ENCODE measurements at places on chromosomes 7 and 10.
A peak's percentile ranks its signal among the peaks of the same experiment; 100 is the strongest.

DNA sequence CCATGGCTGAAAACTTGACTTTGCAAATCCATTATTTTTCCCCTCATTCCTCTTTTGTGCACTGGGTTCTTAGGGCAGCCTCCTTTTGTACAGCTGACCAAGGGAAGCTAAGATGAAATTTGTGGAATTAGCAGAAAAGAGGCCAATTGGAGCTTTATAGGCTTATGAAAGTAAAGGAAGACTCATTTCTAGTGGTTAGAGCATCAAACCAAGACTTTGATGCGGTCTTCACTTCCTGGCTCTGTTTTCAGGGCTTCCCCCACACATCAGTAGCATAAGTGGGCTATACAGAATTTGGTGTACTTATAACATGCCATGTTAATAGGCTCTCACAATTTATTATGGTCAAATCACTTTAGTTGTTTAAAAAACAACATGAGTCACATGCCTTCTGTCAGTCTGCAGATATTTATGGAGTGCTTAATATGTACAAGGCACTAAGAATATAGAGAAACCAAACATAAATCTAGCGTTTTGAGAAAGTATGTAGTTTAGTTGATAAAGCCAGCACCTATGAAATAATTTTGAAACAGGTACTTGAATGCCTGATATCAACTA lies 5.7 kb downstream of the AUTS2 start:
- no peak for DNase-seq

GRCh38 chr10:49798275-49798674 lies 36.2 kb upstream of the OGDHL start:
- DNase-seq = no peak

DNA sequence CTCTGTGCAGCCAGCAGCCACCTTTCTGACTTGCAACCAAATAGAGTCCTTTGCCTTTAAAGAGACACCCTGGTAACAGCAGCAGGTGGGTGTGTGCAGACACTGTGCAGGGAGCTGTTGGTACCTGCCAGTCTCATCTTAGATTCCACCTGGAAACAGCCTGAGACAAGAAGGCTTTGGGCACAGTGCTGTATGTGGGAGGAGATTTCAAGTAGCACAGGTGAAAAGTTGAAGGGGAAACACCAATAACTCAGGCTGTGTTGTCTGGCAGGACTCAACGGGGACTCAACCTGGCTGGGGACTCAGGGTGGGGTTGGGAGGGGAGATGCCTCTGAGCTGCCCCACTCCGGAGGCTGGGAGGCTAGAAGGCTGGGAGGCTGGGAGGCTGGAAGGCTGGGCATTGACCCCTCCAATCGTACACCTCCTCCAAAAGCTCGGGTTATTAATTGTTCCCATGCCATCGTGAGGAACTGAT lies 6.7 kb downstream of the CPXM2 start:
- DNase-seq = no peak

DNA sequence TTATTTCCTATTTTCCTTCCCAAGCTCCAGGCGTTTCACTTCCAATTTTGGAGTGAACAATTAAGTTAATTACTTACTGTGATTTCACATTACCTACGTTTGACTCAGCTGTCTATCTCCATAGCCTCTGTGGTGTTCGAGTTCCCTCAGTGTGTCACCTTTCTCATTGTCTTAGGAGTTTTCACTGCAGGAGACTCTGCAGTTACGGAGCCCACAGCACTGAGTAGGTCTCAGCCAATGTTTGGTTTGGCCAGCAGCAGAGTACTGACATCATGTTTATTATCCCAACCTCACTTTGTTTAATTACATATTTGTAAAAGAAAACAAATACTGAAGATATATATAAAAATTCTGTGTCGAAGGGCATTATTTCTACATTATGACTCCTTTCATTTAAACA lies 1123.9 kb downstream of the CNTNAP2 start:
- no peak for DNase-seq

DNA sequence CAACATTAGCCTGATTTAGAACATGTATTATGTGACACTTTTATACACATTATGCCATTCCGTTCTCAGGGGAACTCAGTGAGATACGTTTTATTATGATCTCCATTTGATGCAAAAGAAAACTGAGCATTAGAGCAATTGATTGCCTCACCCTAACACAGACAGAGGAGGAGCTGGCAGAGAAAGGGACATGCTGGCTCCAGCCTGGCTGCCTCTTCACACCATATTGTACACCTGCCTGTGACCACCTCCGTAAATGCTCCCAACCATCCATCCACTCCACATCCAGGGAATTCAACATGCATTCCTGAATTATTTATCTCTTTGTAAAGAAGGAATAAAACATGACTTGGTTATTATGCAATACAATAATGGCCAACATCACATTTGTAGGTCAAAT lies 195.0 kb upstream of the STK17A start:
- DNase-seq = no peak

- DNase-seq = no peak
Measured at GRCh38 chr7:8147760-8148463, 114.1 kb downstream of the ICA1 start.

DNA sequence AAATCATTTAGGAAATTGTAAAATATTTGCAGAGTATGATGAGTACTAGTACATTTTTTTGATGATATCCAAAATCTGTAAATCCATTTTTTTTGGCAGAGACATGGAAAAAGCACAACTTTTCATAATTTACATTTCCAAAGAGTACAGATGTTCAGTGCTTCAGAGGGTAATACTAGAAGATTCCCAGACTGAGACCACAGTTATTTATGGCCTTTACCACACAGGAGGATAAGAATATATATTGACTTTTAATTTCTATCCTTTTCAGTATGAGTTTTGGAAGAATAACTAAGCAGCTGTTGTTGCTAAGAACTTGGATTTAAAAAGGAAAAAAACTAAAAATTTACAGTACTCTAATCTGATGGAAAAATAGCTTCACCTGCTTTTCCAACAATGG lies 61.9 kb downstream of the HGF start:
- DNase-seq = no peak

DNA sequence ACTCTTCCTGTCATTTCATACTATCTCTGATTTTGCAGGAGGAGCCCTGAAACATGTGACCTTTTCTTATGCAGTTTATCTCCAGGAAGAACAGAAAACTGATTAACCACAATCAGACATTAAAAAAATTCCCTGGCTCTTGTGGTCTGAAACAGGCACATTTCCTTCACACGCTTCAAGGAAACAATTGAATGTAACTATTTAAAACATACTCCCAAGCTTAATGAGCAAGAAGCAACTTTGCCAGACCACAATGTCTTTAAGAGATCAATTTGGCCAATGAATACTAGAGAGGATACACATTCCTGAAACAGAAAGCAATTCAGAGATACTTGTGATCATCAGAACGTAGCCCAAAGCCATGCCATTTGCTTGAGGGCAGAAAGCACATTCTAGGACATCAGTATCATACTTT lies 65.8 kb downstream of the PIP4K2A start:
- no peak for DNase-seq

GRCh38 chr7:55409482-55410225 lies 44.5 kb downstream of the LANCL2 start:
- no peak for DNase-seq

DNA sequence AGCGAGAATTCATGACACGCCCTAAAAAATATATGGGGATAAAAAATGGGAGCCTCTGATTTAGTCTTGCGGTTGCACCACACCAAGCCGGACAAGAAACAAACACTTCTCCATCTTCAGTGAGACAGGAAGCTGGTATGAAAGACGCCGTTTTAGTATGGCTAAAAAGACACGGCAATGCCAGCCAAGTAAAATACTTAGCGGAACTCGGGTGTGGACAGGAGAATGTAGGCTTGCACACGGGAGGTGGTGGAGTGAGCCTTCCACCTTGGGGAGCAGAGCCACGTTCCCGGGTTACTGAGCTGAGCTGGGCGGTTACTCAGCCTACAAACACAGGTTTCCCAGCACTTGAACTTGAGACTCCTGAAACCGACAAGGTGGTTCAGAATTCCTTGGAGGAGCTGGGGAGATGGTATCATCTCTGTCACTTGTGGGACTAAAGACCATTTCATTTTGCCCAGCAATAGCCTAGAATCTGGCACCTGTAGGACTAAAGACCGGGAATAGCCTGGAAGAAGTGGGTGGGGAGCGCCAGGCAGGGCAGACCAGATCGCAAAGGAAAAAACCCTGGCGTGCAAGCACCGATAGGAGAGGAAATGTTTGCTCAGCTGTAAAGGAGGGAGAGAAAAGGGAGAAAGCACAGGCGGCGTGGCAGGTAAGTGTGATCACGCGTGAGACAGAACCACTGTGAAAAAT lies 34.8 kb upstream of the SEPHS1 start:
- no peak for DNase-seq

GRCh38 chr10:62433181-62433692 lies 59.1 kb downstream of the ZNF365 start:
- DNase-seq = peak; percentile 80

- no peak for DNase-seq
Measured at GRCh38 chr10:31959461-31960173, 31.0 kb upstream of the ARHGAP12 start.

GRCh38 chr7:83011954-83012353 lies 150.7 kb downstream of the PCLO start:
- no peak for DNase-seq

- DNase-seq = no peak
Measured at GRCh38 chr7:115133248-115133647, 211.4 kb downstream of the MDFIC start.

DNA sequence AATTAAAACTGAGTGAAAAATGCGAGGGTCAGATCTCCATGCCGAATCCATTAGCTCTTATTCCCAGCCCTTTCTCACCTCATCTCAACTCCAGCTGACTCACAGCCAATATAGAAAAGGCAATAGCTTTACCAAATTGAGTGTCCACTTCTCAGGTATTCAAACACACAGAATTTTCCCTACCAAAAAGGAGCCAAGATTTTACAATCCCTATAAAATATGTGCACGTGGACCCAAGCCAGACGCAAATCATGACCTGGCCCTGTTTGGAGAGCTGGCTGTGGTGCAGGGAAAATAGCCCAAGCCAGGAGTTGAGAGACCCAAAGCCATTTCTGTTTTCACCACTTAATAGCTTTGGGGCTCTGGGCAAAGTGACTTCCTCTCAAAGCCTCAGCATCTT lies 379.7 kb upstream of the AUTS2 start:
- no peak for DNase-seq

GRCh38 chr10:122461367-122461728 lies at the start of gene HTRA1:
Gene HTRA1, plus strand, starts transcription at chr10:122461553. Its CDS starts 100 bp downstream, at chr10:122461653.
- no peak for DNase-seq

DNA sequence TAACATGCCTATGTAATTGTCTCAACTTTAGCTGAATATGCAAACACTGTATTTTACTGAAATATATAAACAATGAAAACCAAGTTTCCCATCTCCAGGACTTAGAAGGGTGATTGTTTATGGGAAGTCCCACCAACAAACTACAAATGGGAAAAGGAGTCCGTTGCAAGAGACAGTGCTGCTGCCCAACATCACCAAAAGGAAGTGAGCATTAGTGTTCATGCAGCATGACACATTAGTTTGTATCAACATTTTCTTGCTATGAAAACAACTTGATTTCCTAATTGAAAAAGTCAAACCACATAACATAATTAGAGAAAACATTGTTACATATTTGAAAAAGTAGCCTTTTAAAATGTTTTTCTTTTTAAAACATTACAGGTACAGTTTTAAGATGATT lies 138.5 kb downstream of the ZNF438 start:
- DNase-seq = no peak

DNA sequence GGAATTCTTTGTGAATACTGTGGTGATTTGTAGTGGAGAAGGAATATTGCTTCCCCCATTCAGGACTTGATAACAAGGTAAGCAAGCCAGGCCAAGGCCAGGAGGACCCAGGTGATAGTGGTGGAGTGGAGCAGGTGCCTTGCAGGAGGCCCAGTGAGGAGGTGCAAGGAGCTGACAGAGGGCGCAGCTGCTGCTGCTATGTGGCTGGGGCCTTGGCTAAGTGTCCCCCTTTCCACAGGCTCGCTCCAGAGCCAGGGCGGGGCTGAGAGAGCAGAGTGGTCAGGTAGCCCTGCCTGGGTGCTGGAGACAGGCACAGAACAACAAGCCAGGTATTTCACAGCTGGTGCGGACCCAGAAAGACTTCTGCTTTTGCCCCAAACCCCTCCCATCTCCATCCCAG lies 162.9 kb downstream of the EGFR start:
- DNase-seq = no peak

DNA sequence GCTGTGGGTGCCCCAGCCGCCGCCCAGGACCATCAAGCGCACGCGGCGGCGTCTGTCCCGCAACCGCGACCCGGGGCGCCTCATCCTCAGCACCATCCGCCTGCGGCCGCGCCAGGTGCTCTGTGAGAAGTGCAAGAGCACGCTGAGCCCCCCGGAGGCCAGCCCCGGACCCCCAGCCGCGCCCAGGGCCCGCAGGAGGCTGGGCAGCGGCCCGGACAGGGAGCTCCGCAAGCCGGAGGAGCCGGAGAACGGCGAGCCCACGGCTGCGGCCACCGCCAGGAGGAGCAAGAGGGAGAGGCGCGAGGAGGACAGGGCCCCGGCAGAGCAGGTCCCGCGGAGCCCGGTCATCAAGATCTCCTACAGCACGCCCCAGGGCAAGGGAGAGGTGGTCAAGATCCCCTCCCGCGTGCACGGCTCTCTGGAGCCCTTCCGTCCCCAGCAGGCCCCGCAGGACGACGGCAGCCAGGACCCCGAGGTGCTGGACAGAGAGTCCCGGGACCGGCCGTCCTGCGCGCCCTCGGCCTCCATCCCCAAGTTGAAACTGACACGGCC lies 8.0 kb downstream of the PWWP2B start:
- no peak for DNase-seq

DNA sequence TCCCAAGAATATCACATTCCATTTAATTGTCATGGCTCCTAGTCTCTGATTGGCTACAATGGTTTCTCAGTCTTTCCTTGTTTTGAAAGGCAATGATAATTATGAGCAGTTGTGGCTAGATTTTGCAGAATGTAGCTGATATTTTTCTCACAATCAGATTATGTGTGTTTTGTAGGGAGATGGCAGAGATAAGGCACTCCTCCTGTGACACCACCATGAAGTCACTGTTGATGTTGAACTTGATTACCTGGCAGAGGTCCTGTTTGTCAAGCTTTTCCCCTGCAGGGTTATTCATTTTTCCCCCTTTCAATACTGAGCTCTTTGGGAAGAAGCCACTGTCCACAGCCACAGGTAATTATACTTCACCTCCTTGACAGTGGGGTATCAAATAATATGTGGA lies 602.9 kb upstream of the PFKP start:
- DNase-seq = no peak

- no peak for DNase-seq
Measured at GRCh38 chr7:112994656-112995055, 92.0 kb downstream of the GPR85 start.

GRCh38 chr10:132945894-132946255 lies 3.5 kb upstream of the CFAP46 start:
- no peak for DNase-seq

GRCh38 chr7:11630355-11630754 lies 201.6 kb downstream of the THSD7A start:
- DNase-seq = no peak

DNA sequence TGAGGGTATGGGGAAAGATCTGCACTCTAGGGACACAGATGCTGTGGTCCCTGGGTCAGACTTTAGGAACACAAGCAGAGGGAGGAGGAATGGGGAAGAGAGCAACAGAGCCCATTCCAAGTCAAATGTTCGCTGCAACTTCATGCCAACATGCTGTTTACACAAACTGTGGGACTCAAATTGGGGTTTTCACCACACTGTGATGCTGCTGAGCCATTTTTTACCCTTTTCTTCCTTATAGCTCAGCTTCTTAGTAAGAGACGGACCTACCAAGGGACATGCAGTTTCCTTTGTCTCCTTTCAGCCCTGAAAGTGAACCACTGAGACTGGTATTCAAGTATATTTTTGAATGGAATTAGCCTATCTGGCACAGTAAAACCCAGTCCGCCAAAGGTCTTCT lies 64.3 kb upstream of the AGK start:
- no peak for DNase-seq

Measured in RWPE2 (cell line).